Frontal cortex (tissue), 4 donors: ENCODE measurements at places on chromosomes 5 and 9.

DNA sequence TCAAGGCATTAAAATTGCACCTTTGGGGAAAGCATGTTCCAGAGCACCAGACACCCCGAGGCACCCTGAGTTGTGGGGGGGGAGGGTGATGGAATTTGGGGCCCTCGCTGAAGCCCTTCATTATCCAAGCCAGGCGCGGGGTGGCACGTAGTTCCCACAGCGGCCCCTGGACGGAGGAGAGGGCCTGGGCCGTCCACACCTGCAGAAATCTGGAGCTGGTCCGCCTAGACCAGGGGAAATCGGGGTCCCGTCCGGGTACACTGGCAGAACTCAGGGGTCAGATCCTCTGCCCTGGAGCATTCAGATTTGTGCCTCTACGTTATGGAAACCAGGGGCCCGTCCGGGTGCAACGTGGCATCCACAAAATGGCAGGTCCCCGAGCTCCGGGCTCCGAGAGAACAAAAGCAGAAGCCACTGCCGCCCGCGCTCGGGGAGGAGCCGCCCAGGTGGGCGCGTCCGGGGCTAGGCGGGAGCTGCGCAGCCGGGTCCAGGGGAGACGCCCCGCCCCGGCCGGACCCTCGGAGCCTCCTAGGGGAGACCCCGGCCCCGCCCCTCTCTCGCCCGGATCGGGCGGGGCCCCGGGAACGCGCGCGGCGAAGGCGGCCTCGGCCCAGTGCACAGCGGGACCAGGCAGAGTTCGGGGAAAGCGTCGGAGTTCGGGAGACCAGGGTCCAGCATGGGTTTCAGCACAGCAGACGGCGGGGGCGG is at the start of gene PLEKHG4B:
Gene PLEKHG4B (plus strand): TSS at position 613 of the 708 bp plus-strand sequence. CDS start 64 bp downstream, at position 677.
- no peak for DNase-seq

- no peak for DNase-seq
Observed at GRCh38 chr9:84899326-84899725, 229.8 kb downstream of the NTRK2 start.

GRCh38 chr9:110426052-110426709 is 88.5 kb upstream of the TXNDC8 start:
- DNase-seq: no peak

DNA sequence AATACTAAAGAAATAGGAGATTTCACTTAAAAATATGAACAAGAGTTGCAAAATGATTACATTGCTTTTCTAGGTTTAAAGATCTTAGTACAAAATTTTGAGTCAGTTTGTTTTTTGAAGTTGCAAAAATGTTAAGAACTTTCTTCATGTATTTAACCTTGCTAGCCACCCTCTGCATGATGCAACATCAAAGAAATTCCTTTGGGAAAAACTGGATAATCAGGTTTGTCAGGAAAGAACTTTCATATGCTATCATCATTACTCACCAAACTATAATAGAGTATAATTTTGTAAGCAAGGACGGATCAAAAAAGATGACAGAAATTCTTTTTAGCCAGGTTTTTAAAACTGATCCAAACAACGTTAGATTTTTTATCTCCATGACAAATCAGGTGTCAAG is 116.9 kb upstream of the MRPS30 start:
- no peak for DNase-seq
